NCI-H446 (cell line): ENCODE measurements at places on chromosomes 1 and 21.

GRCh38 chr1:74728736-74729135 is 4.1 kb downstream of the CRYZ start:
- no peak for DNase-seq

DNA sequence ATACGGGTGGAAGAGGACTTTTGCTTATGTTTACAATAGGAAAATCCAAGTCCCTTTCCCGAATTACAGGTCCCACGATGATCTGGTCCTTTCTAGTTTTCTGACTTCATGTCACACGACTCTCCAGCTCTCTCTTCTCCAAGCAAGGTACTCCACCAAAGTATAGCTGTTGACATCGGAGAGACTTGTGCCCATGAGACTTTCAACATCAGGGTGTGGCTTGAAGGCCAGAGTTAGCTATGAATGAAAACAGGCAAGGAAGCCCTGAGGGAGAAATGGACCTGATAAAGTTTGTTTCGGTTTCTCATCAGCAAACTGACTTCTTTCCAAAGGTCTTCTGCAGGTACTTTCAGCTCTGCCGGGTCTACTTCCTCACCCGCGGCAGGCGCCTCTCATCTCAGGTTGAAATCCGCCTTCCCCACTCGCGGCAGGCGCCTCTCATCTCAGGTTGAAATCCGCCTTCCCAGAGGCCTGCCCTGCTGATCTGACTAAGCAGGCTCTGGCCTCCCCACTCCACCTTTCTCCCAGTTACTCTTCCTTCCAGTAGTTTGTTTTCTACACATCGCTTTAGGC is 2.1 kb upstream of the PER3 start:
- no peak for DNase-seq

- no peak for DNase-seq
Measured at GRCh38 chr1:59497616-59498015, 200.7 kb downstream of the FGGY start.

DNA sequence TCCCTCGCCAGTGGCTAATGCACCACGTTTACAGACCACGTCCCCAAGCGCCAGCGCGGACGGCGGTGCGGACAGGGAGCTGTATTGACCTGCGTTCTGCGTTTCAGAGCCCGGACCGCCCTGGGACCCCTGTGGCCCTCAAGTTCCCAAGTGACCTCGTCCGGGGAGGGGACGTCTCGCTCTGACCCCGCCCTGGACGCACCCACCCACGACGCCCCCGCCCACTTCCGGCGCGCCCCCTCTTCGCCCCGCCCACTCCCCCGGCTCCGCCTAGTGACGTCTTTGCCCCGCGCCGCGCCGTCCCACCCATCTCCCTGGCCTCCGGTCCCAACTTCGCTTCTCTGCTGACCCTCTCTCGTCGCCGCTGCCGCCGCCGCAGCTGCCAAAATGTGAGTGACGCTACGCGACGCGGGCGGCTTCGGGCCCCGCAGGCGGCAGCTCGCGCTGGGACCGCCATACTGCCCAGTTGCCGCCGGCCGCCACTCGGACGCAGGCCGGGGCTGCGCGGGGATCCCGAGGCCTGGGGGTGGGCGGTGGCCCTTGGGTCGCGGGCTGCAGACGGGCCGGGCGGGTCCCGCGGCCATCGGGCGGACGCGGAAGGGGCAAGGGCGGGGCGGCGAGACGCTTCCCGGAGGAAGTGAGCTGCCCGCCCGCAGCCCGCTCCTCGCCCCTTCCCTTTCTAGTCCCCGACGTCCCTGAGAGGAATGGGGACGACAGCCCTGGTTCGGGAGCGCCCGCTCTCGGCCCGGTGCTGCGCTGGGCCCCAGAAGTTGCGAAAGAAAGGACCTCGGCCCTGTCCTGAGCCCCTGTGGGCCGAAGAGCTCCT is at the start of gene VAMP3:
VAMP3 (plus strand) TSS at position 300 of the 826 bp plus-strand sequence; CDS start at position 388, 88 bp downstream.
- peak; percentile 83 for DNase-seq

- no peak for DNase-seq
Measured at GRCh38 chr1:150841626-150842025, 33.6 kb upstream of the CTSK start.

GRCh38 chr21:35482933-35483662 is 434.0 kb upstream of the RUNX1 start:
- no peak for DNase-seq

- DNase-seq = no peak
Measured at GRCh38 chr1:161725908-161726472, 4.6 kb downstream of the FCRLB start.

DNA sequence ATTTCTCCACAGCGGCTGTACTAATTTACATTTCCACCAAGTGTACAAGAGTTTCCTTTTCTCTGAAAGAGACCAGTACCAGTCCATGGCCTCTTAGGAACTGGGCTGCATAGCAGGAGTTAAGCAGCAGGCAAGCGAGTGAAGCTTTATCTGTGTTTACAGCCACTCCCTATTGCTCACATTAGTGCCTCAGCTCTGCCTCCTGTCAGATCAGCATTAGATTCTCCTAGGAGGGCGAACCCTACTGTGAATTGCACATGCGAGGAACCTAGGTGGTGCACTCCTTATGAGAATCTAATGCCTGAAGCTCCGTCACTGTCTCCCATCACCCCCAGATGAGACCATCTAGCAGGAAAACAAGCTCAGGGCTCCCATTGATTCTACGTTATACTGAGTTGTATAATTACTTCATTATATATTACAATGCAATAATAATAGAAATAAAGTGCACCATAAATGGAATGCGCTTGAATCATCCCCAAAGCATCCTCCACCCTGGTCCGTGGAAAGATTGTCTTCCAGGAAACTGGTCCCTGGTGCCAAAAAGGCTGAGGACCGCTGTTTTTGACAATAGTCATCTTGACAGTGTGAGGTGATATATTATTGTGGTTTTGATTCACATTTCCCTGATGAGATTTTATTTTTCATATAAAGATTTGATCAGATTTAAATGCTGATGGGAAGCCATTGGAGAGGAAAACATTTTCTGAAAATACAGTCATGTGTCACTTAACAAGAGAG is 45.5 kb upstream of the MRPS6 start:
- no peak for DNase-seq

DNA sequence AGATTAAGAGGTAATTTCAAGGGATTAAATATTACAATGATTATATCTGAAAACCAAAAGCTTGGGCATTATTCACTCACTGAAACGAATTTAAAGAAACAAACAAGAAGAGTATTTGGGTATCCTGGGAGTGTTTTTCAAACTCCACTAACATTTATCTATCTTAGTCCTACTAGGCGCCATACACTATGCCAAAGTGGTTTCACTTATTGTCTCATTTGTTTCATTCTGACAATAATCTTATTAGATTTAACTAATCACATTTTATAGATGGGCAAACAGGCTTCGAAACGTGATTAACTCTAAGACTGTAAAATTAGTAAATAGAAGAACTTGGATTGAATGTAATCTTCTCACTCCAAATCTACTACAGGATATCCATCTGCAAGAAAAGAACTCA is 25.4 kb downstream of the ASH1L start:
- no peak for DNase-seq

- no peak for DNase-seq
Measured at GRCh38 chr1:159007726-159008125, 2.0 kb upstream of the IFI16 start.

DNA sequence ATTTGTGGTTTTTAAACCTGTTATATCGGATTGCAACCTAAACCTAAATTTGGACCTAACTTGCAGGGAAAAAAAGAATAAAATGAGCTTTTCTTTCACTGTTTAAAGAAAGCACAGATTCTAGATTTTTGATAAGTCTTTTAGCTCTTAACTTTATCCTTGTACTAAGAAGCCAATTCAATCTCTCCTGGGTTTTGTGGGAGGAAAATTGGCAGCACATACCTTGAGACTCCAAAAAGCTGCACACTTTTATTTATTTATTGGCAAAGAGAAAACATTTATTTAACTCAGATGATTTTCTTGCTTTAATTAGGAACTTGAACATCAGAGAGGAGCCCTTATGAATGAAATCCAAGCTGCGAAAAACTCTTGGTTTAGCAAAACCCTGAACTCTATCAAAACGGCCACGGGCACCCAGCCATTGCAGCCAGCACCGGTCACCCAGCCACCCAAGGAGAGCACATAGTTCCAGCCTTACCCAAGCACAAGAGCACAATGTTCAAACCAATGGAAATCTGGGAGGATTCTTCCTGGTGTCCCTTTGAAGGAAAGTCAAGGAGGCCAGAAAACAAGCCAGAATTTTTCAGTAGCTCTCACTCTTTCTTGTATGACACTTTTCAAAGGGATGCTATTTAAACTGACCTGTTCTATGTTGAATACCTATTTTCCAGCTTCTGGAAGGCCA is 10.1 kb upstream of the CACYBP start:
- no peak for DNase-seq

- no peak for DNase-seq
Measured at GRCh38 chr1:211842518-211842917, 12.0 kb upstream of the LPGAT1 start.

GRCh38 chr21:44984792-44985440 is 45.1 kb downstream of the SLX9 start:
- no peak for DNase-seq

- DNase-seq = no peak
Measured at GRCh38 chr21:35451276-35451675, 402.2 kb upstream of the RUNX1 start.

DNA sequence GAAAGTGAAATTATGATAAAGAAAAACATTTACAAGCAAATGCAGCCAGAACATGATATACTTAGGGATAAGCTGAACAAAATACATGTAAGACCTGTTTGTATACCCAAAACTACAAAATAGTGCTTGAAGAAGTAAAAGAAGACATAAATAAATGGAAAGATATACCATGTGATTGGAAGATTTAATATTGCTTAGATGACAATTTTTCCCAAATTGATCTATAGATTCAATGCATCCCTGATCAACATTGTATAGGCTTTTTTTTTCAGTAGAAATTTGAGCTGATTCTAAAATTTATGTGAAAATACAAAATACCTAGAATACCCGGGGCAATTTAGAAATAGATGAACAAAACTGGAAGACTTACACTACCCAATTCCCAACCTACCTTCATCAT is 76.4 kb downstream of the GABPA start:
- no peak for DNase-seq

- DNase-seq = no peak
Measured at GRCh38 chr1:160196143-160196542, 5.8 kb downstream of the CASQ1 start.

DNA sequence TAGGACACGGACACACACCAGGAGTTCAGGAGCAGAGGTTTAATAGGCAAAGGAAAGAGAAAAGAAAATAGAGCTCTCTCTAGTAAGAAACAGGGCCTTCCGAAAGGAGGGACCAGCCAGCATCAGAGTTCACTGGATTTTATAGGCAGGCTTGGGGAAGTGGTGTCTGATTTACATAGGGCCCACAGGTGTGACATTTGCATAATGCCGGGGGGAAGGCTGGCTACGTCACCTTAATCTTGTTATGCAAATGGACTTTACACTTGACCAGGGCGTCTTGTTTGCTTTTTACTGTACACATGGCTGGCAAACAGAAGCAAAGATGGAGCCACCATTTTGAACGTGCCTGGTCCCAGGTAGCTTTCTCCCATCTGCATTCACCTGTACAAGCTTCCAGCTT is at the start of gene OR14A16:
OR14A16 (minus strand) TSS at position 97 of the 400 bp plus-strand sequence. CDS start 8,390 bp downstream, outside the sequence.
- no peak for DNase-seq

- DNase-seq = no peak
Measured at GRCh38 chr1:117925981-117926380, 3.4 kb downstream of the GDAP2 start.

DNA sequence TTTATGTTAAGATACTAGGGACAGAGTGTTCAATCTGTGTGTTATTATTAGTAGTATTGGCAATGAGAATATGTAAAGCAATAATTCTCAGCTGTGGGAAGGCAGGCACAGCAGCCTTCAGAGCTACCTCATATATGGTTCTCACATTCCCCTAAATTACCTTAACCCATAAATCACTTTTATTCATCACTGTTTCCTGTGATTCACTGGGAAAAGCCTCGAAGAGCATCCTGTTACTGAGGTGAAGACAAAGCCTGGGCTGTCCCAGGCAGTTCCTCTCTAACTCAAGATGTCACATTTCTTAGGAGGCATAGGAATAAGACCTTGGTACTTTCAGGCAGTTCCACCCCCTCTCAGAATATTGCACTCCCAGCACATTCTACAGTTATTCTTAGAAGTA is 965.7 kb downstream of the NCAM2 start:
- DNase-seq = no peak

DNA sequence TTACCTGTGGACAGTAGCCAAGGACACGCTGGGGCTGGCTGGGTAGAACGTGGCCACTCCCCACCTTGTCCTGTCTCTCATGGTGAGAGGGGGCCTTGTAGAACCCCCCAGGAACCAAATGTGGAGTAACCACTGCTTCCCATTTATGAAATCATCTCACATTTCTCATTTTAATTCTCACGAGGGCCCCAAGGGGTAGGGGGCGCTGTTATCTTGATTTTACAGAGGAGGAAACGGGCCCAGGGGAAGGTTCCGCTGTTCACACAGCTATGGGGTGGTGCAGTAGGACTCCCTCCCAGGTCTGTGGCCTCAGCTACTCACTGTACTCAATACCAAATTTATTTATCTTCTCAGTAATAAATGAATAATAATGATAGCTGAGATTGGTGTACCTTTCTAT is 5.5 kb downstream of the SMPDL3B start:
- DNase-seq = no peak

- no peak for DNase-seq
Measured at GRCh38 chr1:38028105-38028591, 15.6 kb downstream of the UTP11 start.

DNA sequence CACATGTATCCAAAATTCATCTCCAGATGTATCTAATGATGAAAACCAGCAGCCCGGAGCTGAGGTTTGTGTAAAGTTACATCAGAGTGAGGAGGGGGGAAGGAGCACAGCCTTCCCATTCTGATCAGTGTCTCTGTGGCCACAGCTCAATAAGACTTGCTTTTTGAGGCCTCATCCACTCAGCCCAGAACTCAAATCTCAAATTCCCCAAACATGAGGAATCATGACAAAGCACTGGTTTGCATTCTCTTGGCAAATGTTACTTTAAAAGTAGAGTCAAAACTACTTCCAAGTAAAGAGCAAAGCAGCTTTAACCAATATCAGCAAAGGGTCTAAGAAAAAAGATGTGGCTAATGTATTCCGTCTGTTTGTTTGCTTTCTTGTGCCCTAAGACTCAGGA is 30.9 kb downstream of the CCN1 start:
- no peak for DNase-seq

DNA sequence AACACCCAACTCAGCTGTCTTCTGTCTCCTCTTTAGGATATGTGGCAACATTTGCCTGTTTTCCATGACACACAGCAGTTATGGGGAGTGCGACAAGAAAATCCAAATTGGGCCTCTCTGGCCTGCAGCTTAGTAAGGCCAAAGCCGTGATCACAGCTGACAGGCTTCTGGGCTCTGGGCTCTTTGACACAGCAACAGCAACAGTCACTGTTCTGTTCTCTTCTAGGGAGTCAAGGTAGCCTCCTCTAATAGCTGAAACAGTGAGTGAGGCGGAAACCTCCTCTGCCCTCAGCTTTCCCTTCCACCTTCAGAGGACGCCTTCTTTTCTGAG is 19.0 kb downstream of the CLCA1 start:
- no peak for DNase-seq

DNA sequence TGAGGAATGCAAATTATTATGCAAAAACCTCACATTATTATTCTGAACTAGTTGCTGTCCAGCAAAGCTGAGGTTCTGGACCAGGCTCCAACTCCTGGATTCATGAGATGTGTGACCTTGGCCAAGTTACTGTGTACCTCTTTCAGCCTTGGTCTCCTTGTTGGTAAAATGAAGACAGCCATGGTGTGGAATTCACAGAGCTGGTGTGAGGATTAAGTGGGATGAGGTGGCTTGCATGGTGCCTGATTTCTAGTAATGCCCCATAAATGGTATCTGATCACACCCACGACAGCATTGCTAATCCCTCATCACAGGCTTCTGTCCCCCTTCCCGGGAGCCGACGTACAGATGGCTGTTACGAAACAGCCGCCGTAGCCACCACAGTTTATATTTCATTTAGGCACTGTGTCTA is 59.6 kb downstream of the PGBD5 start:
- no peak for DNase-seq
